ENCODE measurements at places on chromosomes 5 and 9.

DNA sequence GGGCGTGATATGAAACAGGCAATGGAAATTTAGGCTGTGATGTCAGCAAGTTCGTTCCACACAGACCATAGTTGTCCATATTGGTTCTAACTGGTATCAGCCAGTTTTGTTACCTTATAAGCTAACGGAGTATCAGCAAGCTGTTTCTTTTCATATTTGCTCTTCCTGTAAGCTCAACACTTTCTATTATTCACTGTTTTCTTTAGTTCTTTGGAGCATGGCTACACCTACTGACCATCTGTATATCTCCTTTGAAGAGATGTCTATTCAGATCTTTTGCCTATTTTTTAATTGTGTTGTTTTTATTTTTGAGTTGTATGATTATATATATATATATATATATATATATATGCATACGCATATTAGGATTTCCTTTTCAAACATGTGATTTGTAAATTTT lies 1057.2 kb upstream of the CDH10 start:
- DNase-seq: no peak

- DNase-seq: no peak
These were observed 1.0 kb upstream of the MEF2C start for GRCh38 chr5:88883836-88884607.

- DNase-seq: no peak
These were observed 6.8 kb upstream of the IFNA5 start for GRCh38 chr9:21311889-21312288.

DNA sequence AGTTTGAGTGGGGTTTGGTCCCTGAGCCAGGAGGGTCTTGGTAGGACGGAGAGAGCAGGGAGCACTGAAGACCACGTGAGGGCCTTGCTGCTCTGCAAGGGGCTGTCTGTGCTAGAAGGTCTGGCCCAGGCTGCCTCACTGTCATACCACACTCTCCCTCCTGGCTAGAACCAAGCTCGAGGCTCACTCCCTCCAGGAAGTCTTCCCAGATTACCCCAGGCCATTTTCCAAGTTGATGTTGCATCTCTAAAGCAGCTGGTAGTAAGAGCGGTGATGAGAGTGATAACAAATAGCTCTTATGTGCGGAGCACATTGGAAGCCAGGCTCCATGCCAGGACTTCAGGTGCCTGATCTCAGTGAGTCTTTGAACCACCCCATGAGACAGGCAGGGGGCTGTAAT lies 6.6 kb downstream of the MYMK start:
- no peak for DNase-seq

GRCh38 chr5:141322261-141322660 lies 1.7 kb upstream of the TAF7 start:
- no peak for DNase-seq

DNA sequence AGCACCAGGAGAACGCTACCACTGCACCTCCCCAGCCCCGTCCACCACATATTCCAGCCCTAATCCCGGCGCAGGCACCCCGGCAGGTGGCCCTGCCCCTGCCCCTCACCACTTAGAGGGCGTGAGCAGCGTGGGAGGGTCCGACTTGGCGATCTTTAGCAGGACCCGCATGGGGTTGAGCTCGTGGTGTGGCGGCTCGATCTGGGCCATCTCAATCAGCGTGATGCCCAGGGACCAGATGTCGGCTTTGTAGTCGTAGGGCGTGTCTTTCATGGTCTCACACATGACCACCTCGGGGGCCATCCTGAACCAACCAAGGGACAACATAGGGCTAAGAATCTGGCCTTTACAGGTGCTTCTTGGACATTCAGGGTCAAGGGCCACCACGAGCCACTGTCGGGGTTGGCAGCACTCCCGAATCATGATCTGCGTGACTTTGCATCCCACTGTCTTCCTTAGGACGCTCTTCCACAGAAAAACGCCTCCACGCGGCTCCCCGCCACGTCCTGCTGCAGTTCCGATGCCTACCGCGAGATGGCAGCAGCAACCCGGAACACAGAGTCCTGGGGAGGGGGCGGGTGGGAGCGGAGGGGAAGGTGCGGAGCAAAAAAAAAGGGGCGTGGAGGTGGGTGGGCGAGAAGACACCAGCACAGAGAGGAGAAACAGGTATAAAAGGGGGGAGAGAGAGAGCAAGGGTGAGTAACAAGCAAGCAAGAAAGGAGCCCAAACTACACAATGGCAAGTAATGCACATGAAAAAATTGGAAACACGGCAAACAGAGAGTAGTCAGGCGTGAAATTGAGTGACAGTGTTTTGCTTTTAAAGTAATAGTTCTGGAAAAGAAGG lies 81.3 kb downstream of the STK10 start:
- DNase-seq: peak; percentile 51

- DNase-seq: no peak
These were observed 134.9 kb downstream of the PRDM6 start for GRCh38 chr5:123223921-123224320.

GRCh38 chr5:141605523-141606277 lies 13.1 kb downstream of the DIAPH1 start:
- no peak for DNase-seq

DNA sequence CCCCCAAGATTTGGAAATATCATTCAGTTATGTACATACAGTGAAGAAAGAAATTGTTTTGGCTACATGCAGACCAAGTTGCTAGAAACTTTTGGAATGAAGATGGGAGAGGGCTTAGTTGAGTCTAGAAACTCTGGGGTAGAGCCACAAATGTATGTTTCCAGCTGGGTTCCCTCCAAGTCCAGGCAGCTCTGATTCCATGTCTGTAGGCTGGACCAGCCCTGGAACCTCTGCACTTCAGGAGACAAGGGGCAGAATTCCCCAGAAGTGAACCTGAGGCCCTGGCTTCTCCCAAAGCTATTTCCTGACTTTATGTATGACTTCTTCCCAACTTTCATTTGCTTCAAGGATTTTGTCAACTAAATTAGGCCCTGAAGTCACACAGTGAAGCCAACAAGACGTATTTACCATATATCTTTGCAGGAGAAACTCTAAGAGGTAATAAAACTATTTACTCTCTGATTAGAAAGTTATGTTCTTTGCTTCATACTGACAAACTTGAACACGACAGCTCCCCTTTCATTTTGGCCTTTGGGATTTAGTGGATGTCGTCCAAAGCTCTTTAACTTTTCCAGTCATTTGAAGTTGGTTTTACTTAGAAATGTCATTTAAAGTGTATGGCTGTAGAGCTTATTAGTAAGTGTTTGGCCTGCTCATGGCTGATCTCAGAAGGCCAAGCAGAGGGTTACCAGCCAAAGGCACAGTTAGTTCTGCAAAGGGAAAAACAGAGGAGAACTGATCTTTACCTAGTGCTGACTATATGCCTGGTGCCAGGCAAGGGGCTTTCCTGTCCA lies 152.0 kb upstream of the SLC28A3 start:
- DNase-seq: no peak

GRCh38 chr5:134459010-134459403 lies 47.3 kb upstream of the CDKN2AIPNL start:
- no peak for DNase-seq

- no peak for DNase-seq
These were observed 4.1 kb downstream of the RPL7A start for GRCh38 chr9:133351908-133352634.

DNA sequence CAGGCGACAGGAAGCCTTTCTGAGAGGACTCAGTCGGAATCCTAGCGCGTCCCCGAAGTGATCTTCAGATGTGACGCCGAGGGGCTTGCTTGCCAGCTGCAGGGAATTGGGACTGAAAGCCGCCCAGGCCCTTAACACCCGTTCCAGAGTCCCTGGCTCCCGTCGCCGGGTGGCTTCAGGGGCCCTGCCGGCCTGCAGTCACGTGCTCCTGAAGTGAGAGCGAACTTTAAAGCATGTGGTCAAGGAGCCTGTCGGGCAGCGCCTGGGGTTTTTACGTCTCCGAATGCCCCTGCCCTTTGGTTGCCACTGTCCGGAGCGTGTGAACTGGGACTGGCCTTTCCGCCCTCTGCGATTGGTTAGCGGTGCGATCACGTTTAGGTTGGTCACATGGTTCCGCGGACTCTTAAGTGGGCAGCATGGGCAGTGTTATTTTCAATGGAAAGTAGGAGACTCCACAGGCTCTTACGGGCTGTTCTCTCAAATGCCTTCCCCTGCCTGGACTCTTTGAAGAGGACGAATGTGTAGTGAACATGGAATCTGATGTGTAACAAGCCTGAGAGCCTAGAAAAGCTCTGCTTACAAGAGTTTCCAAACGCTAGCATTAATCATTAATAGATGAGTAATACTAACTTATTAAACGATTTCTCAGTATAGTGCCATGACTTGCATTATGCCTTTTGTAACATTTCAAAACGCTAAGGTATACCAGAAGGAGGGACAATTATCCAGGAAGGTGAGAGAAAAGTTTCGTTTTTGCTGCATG lies 1.9 kb downstream of the VLDLR start:
- DNase-seq: no peak

- DNase-seq: no peak
These were observed 16.6 kb downstream of the PRDM9 start for GRCh38 chr5:23523998-23524397.

DNA sequence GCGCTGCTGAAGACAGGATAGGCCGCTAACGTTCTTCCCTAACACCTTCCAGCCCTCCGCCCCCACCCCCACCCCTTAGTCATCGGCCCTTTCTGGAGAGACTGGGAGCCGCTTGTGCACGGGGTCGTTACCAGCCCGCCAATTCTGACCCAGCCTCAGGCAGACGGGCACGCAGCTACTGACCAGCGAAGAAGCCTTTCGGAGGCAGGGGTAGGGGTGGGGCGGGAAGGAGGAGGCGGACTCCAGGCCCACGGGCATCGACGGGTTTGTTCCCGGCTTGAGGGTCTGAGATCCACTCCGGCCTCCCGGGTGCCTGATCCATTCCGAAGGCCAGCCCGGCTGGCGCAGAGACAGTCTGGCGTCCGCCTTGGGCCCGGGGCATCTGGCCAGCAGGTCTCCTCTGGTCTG lies 729 bp upstream of the HAND1 start:
- no peak for DNase-seq

DNA sequence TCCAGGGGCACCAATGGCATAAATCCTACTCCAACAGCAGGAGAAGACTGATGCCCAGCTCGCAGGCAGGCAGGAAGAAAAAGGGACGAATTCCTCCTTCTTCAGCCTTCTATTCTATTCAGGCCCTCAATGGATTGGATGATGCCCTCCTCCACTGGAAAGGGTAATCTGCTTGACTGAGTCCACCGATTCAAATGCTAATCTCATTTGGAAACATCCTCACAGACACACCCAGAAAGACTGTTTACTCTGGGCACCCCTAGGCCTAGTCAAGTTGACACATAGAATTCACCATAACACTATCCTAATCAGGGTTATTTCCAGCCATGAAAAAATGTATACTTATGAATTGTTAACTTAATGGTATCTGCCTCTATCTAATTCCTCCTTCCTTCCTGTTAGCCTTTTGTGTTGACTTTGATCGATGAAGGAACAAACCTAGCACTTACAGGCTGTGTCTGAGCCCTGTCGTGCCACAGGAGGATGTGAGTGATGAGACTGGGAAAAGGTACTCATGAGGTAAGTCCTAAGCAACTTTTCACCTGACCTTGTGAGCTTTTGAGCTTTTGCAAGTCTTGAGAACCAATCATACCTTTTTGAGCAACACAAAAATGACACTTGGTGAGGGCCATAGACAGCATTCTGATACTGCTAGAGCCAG lies 36.5 kb downstream of the FOXD1 start:
- DNase-seq: no peak

GRCh38 chr9:114629563-114630090 lies 18.5 kb downstream of the TMEM268 start:
- DNase-seq: no peak

- DNase-seq: no peak
These were observed 23.3 kb upstream of the TRIM14 start for GRCh38 chr9:98142182-98142907.

GRCh38 chr5:159779481-159779880 lies 136.8 kb upstream of the ADRA1B start:
- DNase-seq: no peak

DNA sequence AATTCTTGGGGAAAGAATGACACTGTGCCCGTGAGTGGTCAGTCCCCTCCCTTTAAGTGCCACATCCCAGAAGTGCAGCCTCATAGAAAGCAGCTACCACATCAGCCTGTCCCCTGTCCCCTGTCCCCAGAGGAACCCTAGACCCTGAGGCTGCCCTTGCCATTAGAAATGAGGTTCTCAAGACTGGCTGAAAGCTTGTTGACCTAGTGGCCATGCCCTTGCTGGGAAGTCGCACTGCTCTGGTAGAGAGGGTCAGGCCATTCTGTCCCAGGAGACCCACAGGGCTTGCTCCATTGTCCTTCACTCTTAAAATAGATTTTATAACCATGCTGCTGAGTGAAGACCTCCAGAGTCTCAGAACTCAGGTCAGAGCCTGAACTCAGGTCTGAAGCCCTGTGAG lies 184.5 kb downstream of the RGS3 start:
- DNase-seq: no peak

DNA sequence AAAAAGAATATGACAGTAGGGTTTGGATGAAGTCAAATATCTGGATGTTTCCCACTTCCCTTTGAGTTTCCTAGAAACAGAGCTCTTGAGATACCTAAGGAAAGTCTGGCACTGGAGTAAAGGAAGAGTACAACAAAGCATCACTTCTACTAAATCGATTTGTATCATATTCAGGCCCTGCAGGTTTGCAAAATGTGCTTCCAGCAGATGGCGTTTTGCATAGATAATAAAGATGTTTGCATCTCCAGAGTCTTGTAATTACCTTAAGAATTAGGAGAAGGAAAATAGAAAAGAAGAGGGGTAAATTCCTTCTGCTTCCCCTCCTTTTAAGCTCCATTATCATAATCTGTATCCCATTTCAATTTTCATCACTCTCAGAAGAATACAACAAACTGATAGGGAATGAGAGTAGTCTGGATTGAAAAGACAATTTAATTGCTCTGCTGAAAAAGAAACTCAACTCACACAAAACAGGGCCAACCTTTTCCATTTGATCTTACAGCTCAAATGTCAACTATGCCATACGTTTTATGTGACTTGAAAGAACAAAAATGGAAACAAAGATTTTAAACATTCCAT lies 380.4 kb downstream of the PTPRD start:
- no peak for DNase-seq

DNA sequence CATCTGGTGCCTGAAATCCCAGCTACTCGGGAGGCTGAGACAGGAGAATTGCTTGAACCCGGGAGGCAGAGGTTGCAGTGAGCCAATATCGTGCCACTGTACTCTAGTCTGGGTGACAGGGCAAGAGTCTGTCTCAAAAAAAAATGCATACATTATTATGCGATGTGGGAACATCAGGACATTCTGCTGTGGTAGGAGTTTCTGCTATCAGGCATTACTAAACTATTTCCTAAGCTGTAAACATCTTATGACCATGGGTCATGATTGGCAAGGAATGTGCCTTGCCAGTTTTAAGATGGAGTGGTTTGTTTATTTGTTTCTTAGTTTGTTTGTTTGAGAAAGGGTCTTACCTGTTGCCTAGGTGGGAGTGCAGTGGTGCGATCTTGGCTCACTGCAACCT lies 45.1 kb upstream of the FAM120A start:
- no peak for DNase-seq

DNA sequence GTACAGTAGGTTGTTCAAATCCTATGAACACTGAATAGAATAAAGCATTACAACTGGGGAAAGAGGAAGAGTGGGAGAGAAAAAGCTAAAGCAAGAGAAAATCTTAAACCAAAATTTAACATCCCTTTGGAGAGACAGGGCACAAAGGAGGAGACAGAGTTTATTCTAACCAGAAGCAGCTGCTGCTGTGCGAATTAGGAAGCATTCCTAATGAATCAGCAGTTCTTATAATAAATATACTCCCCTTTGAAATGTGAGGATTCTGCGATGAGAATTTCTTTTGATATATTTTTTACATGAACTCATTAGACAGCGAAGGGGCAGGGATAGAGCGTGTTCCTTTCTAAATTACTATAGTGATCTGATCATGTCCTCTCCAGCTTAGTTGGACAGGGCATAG lies 233.4 kb downstream of the DENND1A start:
- DNase-seq: no peak

- no peak for DNase-seq
These were observed 75.4 kb upstream of the GDNF start for GRCh38 chr5:37915097-37915736.

All from activated naive CD4-positive, alpha-beta T cell (primary cell).